ENCODE measurements at places on chromosomes 2 and 18.

DNA sequence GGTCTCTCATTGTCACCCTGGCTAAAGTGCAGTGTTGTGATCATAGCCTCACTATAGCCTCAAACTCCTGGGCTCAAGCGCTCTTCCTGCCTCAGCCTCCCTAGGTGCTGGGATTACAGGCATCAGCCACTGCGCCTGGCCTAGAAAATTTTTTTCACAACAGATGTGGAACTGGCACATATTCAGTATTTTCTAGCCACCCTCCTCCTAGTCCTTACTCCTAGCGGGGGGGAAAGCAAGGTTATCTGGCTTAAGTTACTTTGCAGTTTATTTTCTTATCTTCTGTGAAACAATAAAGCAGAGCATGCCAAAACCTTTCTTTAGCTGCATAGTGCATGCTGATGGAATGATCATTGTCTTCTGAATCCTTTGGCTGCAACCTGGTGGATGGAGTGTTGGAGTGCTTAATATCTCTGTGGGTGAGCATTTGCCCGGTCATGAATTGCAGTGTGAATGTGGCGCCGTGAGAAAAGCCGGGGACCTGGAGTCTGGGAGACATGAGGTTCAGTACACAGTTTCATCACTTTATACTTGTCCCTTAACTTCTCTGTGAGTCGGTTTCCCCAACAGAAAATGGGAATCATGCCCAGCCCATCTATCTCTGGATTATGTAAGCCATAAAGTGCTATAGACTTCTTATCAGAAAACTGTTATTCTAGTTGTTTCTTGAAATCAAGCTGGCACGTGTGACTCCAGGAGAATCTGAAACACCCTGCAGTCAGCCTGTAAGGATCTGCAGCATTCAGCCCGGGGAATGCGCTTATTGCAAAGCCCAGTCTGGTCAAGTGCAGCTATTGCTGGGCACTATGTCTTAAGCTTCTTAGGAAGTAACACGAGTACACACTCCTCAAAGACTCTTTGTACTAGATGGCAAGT is 38.2 kb upstream of the MAP3K20 start:
- no peak for DNase-seq

- DNase-seq: no peak
These were observed 891.2 kb downstream of the BCL11A start for GRCh38 chr2:59662127-59662861.

DNA sequence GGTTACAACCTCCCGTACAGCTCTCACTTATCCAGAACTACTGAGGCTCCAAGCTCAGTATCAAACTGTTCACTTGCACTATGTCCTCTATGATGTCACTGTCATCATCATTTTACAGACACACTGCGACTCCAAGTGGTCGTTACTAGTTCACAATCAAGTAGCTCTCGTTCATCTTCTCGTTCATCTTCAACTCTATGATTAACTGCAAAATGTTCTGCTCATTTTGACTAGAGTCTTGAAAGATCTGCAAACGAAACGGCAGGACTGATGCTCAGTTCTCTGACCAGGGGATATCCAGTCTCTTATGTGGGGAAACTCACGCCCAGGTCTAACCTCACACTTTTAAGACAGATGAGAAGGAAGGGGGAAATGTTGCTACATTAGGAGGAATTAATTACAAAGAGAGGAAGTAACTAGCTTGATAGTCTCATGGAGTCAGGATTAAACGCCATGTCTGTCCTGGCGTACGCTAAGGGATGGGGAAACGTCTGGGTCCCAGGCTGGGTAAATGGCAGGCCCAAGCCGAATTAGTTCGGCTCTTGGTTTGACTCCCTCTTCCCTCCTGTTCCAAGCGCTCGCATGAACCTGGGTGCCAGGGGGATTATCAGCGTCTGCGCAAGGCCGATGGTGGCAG is 794 bp upstream of the CHCHD5 start:
- no peak for DNase-seq

GRCh38 chr2:118442996-118443553 is 354.8 kb downstream of the INSIG2 start:
- no peak for DNase-seq

- DNase-seq: no peak
These were observed 137.3 kb upstream of the FSHR start for GRCh38 chr2:49291619-49292018.

GRCh38 chr2:188956961-188957360 is 17.2 kb upstream of the COL3A1 start:
- no peak for DNase-seq

Measured in NCI-H187 (cell line).